CD4-positive, alpha-beta T cell treated with Interleukin-6 for 4 hours (primary cell): ENCODE measurements at places on chromosomes 3 and 15.

GRCh38 chr3:9133656-9134055, 115.8 kb downstream of the SRGAP3 start:
- no peak for DNase-seq

- no peak for DNase-seq
Observed at GRCh38 chr15:82543160-82543559, 2.9 kb upstream of the RPS17 start.

- no peak for DNase-seq
Observed at GRCh38 chr15:90970274-90970673, 15.6 kb downstream of the RCCD1 start.

DNA sequence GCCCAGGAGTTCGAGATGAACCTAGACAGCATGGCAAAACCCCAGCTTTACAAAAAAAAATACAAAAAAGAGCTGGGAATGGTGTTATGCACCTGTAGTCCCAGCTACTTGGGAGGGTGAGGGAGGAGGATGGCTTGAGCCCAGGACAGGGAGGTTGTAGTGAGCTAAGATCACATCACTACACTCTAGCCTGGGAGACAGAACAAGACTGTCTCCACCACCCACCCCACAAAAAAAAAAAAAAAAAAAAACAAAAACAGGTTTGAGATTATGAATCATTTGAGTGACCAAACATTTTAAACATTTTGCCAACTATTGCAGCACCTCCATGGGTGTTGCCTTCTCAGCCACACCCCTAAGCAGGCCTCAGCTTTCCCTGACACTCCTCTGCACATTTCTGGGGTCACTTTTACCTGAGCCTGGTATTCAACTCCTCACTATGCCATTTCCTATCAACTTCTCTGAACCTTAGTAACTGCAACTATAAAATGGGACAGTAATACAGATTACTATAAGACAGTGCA, 41.8 kb downstream of the IL5RA start:
- no peak for DNase-seq

- DNase-seq, result no peak
Observed at GRCh38 chr3:183488343-183488742, 59.9 kb upstream of the MCF2L2 start.

- DNase-seq, result no peak
Observed at GRCh38 chr3:22748453-22749045, 454.6 kb upstream of the UBE2E2 start.

DNA sequence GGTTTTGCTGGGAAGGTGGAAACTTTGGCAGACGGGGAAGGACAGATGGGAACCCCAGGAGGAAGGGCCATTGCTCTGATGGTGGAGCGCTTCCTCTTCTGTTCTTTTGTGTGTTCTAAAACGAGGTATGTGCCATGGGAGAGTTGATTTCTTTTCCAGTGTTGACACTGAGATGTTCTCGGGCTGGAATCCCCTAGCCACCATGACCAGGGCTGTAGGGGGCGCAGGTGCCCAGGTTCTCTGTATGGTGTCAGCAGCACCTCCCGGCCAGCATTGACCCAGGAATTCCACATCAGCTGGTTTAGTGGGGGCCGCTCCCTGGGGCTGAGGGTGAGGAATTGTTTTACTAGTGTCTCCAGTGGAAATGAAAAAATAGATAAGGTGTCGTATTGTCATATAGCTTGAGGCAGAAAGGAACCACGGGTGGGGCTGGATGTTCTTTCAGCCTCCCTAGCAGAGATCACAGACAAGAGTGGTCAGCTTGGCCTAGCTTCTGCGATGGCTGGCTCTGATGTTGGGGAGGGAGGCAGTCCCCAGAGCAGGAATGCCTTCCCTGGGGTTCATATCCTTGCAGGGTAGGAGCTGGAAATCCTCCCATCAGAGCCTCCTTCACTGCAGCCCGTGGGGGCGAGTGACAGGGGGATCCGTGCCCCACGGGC, 34.2 kb upstream of the ACAD9 start:
- no peak for DNase-seq

DNA sequence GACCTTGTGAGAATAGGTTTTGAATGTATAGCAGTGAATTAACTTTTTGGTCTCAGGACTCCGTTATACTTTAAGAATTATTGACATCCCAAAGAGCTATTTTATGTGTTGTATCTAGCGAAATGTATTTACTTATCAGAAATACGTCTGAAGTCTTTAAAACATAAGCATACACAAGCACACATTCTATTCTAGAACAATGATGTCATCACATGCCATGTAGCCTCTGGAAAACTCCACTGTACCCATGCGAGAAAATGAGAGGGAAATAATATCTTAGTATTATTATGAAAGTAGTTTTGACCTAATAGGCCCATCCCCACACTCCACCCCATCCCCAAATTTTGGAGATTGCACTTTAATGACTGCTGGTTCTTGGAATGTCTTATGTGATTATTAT, 1.5 kb downstream of the POLR2M start:
- no peak for DNase-seq

- no peak for DNase-seq
Observed at GRCh38 chr15:56208641-56209155, 35.0 kb downstream of the RFX7 start.

- DNase-seq, result no peak
Observed at GRCh38 chr3:164539215-164539614, 539.1 kb downstream of the SI start.

DNA sequence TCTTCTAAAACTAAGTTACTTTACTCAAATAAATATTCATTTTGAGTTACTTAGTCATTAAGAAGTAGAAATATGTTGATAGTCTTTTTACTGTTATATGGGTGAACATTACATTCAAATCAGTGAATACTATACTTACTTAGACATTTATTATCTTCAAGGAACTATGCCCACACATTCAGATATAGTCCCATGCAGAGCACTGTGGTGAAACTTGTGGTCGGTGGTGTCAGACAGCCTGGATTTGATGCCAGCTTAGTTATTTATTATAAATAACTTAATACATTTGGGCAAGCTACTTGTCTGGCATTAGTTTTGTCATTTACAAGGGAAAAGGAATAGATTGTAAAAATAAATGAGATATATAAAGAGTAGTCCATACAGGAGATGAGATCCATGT, 149.5 kb downstream of the RAP2B start:
- no peak for DNase-seq

GRCh38 chr15:72978223-72978622, 74.0 kb upstream of the NEO1 start:
- DNase-seq, result no peak

- DNase-seq, result no peak
Observed at GRCh38 chr15:33587773-33588172, 277.0 kb downstream of the RYR3 start.

- peak; percentile 80 for DNase-seq
Observed at GRCh38 chr15:40307421-40308211, at the start of gene PLCB2. PLCB2 (minus strand) TSS chr15:40307935; CDS start chr15:40307672, 263 bp downstream.

DNA sequence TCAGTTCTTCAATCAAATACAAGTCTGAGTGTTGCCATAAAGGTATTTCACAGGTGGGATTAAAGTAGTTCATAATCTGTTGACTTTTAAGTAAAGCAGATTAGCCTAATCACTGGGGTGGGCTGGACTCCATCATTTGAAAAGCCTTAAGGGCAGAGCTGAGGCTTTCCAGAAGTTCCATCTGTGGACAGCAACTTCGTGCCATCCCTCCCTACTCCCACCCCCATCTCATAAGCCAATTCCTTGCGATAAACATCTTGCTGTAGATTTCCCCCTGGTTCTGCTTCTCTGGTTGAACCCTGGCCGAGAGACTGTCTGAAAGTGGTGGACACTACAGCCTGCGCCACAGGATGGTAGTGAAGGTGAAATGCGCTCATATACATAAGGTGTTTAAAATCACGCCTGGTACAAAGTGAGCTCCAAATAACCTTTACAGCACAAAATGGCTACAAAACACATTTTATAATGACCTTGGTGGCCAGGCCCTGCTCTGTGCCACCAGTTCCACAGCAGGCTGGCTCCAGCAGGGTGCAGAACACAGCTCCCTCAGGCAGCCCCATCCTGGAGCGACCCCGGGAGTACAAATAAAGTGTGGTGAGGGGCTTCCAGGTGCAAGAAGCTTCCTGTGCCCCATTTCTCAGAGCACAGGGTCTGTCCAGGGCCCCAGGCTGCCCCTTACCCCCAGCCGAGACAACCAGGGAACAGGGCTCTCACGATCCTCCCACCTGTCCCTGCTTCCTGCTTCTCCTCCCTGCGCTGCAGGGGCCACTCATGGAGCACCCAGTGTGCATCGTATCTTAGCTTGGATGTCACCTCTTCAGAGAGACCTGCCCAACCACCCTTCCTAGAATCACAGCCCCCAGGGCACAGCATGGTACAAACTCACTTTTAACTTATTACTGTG, 25.8 kb upstream of the GATA2 start:
- no peak for DNase-seq

DNA sequence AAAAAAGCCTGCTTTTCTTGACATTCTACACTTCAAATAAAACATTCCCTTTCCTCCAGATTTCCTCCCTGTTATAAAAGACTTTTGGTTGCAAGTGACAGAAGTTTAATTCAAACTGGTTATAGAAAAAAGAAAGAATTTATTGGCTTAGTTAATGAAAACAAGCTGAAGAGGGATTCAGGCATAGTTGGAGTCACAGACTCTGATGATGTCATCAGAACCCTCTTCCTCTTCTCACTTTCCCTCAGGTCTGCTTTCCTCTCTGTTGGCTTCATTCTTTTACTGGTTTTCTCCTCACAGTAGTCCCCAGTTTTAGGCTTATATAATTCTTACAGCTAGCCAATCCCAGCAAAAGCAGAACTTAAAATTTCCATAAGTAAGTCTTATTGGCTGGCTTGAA, 32.0 kb upstream of the MBNL1 start:
- DNase-seq, result no peak

DNA sequence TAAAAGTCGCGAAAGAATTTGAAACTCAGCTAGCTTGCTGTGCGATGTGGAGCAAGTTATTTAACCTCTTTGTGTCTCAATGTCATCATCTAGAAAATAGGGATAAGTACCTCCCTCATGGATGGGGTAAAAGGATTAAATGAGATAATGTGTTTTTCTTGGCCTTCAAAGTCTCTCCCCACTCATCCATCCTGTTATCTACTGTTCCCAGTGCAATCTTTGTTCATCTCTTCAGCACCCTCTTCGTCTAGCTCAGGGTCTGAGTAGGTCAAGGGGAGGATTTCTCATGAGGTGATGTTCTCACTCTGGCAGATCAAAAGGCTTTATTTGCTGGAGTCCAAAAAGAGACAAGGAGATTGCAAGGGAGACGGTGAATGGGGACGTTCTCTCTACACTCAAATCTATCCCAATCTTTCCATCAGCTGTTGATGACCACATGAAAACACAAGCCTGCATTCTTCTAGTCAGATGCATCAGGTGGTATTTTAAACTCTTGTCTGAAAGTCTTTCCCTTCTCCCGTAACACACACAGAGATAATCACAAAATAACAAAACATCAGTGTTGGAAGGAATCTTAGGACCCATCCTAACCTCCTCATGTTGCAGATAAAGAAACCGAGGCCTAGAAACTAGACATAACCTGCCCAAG, 1.3 kb downstream of the MESD start:
- DNase-seq, result no peak

- no peak for DNase-seq
Observed at GRCh38 chr3:16647668-16648067, 42.4 kb upstream of the DAZL start.

- no peak for DNase-seq
Observed at GRCh38 chr3:134754768-134755559, 40.1 kb upstream of the EPHB1 start.

DNA sequence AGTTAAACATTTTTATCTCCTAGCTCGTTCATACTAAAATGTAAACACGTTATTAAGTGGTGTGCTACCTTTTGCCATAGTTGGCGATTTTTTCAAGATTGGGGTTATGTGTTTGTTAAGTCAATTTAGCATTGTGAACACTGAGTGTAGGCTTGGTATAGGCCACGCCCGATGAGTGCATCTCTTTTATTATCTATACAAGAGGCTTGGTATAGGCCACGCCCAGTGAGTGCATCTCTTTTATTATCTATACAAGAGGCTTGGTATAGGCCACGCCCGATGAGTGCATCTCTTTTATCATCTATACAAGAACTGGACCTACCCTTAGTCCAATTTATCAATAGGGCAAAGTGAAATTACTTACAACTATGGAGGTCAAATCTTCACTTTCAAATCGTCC, 70.4 kb downstream of the NIPA2 start:
- DNase-seq, result no peak

DNA sequence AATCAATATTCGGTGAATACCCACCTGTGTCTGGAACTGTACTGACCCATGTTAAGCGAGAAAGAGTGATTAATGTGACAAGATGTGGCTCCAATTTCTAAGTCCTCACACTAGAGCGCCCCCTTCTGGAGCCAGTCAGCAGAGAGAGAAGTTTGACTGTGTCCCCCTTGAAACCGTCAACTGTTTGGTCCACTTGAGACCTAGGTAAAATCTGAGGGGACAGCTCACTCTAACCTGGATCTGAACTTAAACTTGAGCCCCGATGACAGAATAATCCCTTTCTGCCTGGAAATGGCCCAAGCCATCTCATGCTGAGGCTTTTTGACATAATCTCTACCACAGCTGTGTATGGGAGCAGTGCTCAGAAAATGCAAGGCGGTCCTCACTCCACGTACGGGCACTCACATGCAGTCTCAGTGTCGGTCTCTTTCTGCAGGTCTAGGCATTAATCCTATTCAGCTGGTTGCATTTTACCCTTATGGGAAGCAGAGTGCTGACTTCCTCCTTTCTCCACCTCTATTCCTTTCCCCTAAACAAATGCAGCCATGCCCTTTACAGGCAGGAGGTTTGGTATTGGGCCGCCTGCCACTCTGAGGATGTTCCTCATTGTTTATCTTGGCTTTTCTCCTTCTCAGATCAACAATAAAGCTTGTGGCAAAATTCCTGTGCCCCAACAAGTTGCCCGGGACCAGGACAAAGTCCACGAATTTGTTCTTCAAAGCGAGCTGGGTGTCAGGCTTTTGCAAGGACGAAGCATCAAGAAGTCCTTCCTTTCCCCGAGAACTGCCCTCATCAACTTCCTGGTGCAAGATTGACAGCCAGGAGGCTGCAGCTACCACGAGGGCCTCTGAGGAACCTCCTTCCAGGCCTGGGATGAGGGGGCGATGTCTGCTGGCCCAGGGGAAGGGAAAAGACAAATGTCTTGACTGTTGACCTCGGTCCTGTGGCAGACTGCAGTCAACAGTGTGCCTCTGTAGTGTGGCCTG, 47.5 kb upstream of the LIMD1 start:
- peak; percentile 43 for DNase-seq

DNA sequence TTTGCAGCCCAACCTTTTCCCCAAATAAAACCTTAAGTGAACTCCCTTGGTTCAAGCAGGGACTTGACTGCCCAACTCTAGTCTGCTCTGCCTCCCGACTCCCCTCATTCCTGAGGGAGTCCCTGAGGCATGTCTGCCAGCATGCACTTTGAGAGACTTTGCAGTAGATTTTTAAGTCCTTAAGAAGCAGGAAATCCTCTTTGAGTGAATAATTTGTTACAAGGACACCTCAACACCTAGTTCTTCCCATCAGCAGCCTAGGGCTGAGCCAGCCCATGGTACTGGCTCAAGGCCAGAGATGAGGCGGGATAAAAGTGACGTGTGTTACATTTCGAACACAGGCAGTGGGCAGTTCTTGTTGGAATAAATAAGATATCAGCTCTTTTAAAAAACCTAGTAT, 204.3 kb upstream of the SLC2A2 start:
- no peak for DNase-seq
